ENCODE measurements at places on chromosomes 7 and 10.

GRCh38 chr7:117665368-117665767, 185.5 kb downstream of the CFTR start:
- no peak for DNase-seq

DNA sequence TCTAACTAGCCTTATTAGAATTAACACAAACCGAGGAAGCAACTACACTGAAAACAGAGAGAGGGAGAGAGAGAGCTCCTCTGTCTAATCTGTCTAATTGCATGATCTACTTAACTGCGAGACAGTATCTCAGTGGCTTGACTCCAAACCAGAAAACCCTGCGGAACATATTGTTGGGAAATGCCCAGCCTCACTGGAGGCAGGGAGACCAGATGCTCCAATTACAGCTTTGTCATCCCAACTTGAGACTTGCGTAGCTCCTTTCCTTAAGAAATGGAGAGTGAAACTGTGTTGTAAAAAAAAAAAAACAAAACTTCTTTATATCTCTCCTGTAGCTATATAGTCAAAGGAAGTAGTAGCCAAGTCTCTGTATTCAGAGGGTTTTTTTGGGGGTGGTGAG, 52.0 kb upstream of the ZNRF2 start:
- DNase-seq: no peak

GRCh38 chr10:122113161-122113944, 124.4 kb downstream of the TACC2 start:
- DNase-seq: no peak

- DNase-seq: no peak
Observed at GRCh38 chr7:33887266-33887975, 17.9 kb upstream of the BMPER start.

DNA sequence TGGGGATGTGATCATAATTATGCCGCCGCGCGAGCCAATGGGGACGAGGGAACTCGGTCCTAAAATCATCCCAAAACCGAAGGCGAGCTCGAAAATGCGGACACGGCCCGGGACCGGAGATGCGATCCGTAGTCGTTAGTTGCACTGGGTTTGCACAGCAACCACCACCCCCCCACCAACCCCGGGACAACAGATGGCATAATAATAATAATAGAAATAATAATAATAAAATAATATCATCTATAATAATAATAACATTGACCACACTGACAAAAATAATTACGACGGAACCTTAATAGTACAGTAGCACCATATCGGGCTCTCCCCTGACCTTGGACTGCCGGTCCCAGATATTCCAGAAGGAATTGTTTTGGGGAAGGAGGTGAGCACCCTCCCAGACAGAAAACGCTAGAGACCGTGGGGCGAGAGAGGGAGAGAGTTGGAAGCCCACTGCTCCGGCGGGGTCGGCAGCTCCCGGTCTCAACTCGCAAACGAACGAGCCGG, 1.1 kb upstream of the EMX2 start:
- no peak for DNase-seq

- DNase-seq: no peak
Observed at GRCh38 chr10:15035385-15036301, 8.1 kb upstream of the OLAH start.
